ENCODE measurements at places on chromosomes 2 and 18.
A peak's percentile ranks its signal among the peaks of the same experiment; 100 is the strongest.

DNA sequence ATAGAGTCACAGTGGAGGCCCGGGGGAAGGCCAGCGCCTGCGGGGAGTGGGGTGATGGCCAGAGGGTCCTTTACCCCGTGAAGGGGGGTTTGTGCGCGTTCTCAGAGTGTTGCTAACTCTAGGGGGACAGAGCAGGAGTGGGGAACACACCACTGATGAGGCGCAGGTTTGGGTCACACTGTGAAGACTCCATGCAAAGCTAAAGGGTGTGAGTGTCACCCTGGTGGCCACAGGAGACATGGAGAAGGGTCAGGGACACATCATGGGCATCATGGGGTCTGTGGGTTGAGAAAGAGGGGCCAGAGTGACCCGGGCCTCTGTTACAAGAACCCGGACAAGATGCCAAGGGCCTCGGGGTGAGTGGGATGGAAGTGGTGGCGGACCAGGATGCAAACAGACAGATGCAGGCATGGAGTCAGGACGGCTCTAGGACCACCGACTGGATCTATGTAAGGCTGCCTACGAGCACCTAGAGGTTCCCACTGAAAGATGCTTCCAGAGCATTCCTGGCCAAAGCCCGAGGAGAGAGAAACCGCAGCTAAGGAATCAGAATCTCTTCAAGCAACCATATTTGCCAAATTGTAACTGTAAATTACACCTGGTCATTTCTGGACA is 84.3 kb downstream of the PXDN start:
- no peak for DNase-seq

- DNase-seq, result no peak
Measured at GRCh38 chr2:233429175-233429897, 75.0 kb downstream of the DGKD start.

DNA sequence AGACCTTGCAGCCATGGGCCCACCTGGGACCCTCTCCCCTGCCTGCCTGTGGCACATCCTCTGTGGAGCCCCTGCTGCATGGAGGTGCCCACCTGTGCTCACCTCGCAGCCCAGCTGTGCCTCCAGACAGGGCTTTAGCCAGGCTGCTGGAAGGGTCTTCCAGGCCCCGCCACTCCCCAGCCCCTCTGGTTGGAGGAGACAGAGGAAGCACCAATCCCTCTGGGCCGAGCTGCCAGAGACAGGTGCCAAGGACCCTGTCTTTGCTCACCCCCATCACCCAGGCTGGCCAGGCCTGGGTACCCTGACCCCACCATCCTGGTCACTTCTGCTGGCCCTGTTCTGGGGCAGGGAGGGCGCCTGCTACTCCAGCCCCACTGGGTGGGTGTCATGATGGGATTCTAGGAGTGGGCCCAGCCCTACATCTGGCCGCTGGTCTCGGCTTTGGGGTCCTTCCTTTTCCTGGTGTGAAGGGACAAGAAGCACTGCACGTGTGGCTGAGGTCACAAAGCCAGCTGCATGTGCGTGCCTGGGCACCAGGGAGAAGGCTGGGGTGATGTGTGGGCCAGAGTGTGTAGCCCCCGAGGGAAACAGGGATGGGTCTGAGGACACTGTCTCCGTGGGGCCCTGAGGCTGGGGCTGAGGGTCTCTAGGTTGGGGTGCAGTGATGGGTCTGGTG is 9.3 kb upstream of the NEU4 start:
- DNase-seq, result no peak

GRCh38 chr2:191961556-191961955 is 114.7 kb upstream of the CAVIN2 start:
- no peak for DNase-seq

- peak; percentile 51 for DNase-seq
Measured at GRCh38 chr2:38146907-38147307, 71.0 kb upstream of the CYP1B1 start.

- no peak for DNase-seq
Measured at GRCh38 chr2:241689306-241689705, 2.7 kb upstream of the DTYMK start.

- DNase-seq, result no peak
Measured at GRCh38 chr18:58687871-58688308, 16.6 kb downstream of the MALT1 start.

- DNase-seq, result no peak
Measured at GRCh38 chr2:154307007-154307406, 391.5 kb upstream of the KCNJ3 start.

DNA sequence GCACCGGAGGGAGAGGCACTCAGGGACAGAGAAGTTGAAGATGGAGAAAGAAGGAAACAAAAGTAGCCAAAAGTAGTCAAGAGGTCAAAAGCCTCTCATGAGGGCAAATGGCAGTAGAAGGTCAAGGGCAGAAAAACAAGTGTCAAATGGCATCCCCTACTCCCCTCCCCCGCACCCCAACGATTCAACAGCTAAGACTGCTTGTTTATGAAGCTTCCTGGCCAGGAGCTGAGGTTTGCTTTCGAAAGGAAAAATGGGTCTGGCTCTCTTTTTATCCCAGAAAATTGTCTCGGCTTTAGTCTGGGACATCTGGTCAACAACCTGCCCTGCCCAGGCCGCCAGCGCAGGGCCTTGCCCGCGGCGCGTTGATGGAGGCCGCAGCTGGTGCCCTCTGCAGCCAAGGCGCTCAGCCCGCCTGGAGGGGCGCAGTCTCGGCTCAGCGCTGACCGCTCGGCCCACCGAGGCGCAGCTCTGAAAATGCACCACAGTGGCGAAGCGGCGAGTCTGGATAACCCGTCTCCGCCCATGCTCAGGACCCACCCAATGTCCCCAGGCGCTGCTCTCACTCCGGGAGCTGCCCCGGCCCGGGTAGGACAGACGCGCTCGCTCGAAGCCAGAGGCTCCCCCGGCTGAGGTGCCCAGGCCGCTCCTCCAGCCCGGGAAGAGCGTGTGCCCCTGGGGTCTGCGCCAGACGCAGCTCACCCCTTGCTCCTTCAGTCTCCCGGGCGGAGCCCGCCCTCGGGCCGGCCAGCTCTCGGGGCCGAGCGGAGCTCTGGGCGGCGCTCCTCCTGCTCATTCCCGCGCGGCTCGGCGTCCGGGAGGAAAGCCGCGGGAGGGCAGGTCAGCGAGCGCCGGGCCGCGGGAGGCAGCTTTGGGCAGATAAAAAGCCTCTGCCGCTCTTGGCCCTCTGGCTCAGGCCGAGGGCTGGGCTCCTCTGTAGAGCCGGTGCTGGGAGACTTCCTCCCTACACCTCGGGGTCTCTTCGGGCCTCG is 1.8 kb upstream of the TBR1 start:
- DNase-seq, result peak; percentile 14

DNA sequence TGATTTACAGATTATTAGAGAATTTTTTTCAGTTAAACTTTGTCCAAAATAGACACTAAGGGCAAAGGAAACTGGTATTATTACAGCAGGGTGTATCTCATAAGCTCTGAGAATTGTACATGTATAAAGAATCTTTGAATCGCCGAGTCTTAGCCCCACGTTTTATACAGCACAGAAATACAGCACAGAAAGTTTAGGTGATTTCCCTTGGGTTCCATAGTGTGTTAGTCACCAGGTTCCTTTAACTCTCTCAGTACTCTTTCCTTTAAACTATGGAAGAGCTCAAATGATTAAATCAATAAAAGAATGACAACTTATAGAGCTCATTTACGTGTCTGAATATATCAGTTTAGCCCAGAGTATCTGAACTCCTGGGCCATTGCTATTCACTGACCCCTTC is 256.8 kb downstream of the NEDD4L start:
- DNase-seq, result no peak

- DNase-seq, result no peak
Measured at GRCh38 chr18:28635530-28635929, 458.6 kb upstream of the CDH2 start.

DNA sequence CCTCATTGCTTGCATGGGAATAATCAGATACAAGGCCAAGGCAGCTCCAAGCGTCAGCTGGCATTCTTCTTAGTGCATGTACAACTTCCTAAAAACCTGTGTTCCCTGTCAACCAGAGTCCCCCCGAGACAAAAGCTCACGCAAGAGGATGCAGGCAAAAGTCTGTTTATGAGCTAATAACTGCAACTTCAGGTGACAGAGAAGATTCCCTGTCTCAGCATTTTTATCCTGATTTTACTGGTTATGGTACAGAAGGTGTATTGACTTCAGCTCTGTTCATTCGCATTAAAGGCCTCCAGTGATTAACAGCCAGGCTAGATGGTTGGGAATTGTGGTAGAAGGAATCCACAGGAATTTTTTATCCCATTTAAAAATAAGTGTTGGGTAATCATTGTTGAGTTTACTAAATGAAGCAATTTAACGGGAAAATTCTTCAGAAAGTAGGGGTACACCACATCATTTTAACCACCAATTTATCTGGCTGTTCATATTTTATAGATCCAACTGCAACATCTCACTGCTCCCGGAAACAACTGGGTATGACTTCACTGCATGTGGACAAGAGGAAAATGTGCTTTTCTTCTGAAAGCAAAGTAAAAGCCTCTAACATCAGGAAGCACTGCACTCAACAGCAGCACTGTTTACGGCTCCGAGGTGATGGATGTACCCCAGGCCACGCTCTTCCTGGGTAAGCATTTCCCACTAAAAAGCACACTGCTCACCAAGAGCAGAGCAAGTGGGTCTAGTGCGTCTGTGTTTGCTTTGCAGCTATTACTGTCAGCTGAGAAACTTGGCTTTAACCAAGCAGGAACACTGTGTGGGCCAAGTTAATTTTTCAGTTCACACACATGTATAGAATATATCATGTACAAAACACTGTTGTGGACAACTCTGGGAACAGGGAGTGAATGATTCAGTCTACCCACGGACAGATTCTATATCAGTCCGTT is 31.9 kb downstream of the CCBE1 start:
- no peak for DNase-seq

DNA sequence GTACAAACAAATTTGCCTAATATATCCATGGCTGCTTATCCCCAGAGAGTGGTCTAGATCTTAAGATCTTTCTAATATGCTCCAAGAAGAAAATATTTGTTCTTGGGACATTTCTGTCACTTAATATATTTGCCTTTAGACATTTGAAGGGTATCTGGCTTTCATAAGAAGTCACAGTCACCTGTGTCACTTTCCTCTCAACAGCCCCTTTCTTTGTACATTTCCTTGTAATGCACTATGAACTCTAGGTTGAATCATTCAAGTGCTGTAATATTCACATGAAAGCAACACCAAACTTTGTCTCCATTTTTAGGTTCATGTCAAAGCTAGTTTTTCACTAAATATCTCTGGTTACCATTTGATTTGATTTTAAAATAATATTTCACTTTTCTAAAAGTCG is 41.4 kb upstream of the NABP1 start:
- DNase-seq, result no peak

DNA sequence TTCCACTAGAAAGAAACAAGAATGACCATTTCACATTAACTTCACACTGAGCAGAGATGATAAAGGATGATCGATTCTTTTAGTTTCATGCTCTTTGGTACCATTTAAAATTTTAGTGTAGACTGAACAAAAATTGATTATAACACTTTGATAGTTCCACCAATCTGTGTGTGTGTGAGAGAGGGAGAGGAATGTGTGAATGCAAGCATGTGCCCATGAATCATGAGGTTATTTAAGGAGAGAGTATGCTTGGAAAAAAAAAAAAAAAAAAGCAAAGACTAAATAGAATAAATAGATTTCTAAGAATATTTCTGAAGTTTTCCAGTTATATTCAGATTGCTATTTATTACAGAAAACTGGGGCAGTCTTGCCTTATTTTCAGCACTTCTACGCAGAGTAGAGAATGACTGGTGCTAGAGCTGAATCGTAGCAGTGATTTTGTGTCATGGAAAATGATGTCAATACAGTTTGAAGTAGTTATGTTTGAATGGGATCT is 900.8 kb downstream of the SLC4A3 start:
- no peak for DNase-seq

DNA sequence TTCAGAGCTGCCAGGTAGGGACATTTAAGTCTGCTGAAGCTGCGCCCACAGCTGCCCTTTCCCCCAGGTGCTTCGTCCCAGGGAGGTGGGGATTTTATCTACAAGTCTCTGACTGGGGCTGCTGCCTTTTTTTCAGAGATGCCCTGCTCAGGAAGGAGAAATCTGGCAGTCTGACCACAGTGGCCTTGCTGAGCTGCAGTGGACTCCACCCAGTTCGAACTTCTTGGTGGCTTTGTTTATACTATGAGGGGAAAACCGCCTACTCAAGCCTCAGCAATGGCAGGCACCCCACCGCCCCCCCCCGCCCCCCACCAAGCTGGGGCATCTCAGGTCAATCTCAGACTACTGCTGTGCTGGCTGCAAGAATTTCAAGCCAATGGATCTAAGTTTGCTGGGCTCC is 458.1 kb upstream of the RAB12 start:
- DNase-seq, result no peak

DNA sequence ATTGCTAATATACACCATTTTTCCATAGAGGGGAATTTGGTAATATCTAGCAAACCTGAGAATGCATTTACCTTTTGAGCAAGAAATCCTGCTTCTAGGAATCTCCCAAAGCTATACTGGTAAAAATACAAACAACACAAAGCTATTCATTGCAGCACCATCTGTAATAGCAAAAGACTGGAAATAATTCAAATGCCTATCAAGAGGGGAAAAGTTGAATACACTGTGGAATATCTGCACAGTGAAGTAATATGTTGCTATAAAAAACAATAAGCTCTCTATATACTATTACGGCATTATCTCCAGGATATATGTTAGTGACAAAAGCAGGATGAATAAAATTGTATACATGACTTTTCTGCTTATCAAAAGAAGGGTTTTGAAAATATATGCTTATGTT is 112.3 kb upstream of the CHAC2 start:
- no peak for DNase-seq

DNA sequence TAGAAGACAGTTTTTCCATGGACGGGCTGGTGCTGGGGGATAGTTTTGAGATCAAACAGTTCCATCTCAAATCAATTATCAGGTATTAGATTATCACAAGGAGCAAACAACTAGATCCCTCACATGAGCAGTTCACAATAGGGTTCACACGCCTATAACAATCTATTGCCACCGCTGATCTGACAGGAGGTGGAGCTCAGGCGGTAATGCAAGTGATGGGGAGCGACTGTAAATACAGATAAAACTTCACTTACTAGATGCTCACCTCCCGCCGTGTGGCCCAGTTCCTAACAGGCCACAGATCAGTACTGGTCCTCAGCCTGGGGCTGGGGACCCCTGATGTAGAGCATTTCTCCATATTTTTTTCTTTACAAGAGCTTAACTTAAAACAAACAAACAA is 203.6 kb downstream of the CDH7 start:
- no peak for DNase-seq

DNA sequence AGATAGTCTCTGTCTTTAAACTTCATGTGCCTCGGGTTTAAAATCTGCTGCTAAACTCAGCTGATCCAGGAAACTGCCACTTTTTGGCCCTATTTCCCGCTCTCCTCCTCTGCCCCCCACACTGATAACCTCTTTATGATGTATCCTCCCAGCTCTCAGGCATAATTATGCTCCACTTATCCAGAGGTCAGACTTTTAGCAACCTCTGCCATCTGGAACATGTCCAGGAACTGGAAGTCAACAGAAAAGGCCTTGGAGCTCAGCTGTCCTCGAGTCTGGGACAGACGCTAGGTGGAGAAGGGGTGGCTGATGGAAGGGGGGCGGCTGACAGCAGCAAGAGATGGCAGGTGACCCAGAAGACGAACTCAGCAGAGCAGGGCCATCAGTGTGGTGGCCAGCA is 41.2 kb downstream of the ASAP2 start:
- peak; percentile 63 for DNase-seq

- DNase-seq, result no peak
Measured at GRCh38 chr18:48843162-48843561, 107.6 kb downstream of the SMAD7 start.
